ENCODE measurements at places on chromosomes 12 and 14.

- DNase-seq: no peak
Observed at GRCh38 chr12:132804426-132804861, 24.2 kb downstream of the GOLGA3 start.

DNA sequence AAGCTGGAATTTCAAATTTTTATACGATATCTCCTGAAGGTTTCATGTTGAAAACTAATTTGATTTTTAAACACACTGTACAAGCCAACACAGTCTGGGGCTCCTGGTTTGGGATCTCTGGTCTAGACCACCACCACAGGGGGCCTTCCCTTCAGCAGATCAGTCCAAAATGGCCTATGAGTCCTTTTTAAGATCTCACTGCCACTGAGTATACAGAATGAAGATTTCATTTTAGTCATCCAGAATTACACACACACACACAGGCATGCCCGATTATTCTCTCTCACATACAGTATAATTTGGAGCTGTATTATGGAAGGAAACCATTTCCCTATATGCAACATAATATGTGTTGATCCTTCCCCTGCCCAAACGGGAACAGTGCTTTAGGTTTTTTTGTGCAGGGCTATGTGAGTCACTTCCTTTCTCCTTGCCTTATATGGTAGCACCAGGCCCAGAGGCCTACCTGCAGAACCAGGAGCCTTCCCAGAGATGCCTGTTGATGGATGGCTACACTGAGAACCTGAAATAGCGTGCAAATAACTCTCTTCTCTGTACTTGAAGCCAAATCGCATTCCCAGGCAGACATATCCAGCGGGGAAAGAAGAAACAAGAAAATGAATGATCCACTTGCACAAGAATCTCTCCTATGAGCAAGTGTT lies 28.1 kb upstream of the WNK1 start:
- peak; percentile 71 for DNase-seq

GRCh38 chr12:1343422-1343821 lies 251.0 kb downstream of the FBXL14 start:
- no peak for DNase-seq

DNA sequence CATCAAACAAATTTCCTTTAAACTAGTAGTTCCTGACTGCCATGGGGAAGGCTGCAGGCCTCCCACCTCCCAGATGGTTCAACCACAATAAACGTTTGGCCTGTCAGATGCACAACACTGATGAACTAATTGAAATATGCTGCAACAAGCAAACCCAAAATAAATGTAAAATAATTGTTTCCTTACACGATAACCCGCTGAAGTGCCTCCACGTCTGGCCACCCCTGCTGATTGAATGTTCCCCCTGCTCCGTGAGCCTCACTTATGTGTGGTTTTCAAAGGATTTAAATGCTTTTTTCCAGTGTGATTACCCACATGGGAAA lies 8.4 kb downstream of the PITPNM2 start:
- no peak for DNase-seq

GRCh38 chr12:92255741-92256140 lies 110.1 kb upstream of the BTG1 start:
- no peak for DNase-seq

DNA sequence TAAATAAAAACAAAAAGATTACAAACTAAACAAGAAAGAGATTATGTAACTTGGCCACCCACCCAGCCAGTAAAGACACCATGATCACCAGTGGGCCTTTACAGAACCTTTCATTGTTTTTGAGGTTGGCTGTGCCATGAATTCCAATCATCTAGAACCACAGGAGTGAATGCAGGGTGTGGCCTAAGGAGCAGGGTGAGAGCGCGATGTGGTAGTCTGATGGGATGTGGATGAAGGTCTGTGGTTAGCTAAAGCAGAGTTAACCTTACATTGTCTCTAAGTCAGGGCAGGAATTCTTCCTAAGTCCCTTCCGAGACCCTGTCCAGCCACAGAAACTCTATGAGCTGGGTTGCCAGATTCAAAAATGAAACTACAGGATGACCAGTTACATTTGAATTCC lies 54.0 kb upstream of the CDKN3 start:
- no peak for DNase-seq

- peak; percentile 98 for DNase-seq
Observed at GRCh38 chr14:73344319-73344718, 107.0 kb downstream of the PAPLN start.

DNA sequence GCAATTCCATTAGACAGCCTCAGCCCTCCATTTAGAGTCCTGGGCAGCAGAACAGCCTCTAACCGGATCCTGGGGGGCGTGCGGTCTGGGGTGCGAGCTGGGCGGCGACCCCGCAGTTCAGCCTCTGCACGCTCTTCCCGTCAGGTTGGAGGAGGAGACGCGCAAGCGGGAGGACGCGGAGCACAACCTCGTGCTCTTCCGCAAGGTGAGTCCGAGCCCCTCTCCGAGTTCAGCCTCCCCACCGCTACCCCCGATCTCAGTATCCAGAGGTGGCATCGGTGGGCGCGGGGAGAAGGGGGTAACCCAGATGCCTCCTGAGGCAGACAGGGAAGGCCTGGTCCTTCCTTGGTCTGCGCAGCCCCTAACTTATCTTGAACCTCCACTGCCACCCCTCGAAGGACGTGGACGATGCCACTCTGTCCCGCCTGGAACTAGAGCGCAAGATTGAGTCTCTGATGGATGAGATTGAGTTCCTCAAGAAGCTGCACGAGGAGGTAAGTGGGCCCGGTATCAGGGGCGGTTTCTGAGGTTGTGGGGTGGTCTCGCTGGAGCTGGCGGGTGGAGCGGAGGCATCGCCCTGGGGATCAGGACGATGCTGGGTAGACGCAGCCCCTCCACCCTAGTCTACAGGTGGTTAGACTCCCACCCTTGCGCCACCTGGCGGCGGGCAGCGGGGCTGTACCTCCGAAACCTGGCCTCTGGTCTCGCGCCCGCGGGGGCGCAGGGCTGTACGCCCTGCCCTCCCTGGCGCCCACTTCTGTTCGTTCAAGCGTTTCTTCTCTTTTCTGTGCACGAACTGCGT lies 1.3 kb downstream of the PRPH start:
- DNase-seq: peak; percentile 68

DNA sequence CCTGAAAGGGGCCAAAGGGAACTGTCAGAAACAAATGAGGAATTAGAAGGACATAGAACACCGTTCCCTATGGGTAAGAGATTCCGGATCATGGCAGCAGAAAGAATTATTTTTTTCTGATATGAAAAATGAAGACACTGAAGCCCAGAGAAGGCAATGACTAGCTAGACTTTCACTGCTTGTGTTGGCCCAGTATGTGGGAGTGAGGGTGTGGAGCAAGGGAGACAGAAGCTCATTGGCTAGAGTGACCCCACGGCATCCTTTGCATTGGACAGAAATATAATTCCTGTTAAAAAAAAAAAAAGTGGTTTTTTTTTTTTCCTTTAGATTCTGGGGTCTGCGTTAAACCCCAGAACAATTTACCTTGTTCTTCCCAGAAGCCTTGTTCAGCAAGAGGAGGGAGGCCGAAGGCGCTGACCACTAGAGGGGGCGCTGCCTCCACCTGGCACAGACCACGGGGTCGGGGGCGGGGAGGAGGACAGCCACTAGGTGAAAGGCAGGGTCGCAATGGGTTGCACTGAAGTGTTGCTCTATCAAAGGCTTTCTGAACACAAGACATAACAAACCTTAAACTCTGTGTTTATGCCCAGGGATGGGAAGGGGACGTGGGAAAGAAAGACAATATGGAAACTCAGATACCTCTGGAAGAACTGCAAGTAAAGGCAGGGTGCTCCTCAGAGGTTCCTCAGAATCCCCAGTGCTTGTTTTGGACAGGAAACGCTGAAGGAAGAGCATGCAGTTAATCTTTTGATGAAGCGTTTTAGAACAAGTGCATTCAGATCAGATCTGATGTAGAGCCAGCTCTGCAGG lies 156.8 kb downstream of the KCNA5 start:
- DNase-seq: no peak

GRCh38 chr12:124618291-124618902 lies 51.0 kb upstream of the NCOR2 start:
- no peak for DNase-seq

DNA sequence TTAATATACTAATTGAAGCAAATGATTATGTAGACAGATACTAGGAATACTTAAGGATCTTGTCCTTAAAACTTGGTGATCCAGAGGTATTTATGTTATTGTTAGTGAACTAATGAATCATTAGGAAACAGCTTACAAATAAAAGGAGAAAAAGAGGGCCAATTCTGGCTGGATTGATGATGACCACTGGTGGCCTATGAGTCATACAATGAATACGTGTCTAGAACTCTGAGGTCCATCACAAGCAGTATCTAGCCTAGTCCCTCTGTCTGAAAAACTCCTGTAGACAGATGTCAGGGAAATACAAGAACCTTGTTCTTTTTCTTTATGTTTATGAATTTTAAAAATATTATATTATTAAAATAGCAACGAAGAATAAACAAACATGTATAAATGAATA lies 51.7 kb upstream of the RTL1 start:
- DNase-seq: no peak

- DNase-seq: no peak
Observed at GRCh38 chr12:124759841-124760503, 103.7 kb downstream of the SCARB1 start.

- DNase-seq: no peak
Observed at GRCh38 chr14:33376510-33376909, 437.8 kb downstream of the NPAS3 start.

DNA sequence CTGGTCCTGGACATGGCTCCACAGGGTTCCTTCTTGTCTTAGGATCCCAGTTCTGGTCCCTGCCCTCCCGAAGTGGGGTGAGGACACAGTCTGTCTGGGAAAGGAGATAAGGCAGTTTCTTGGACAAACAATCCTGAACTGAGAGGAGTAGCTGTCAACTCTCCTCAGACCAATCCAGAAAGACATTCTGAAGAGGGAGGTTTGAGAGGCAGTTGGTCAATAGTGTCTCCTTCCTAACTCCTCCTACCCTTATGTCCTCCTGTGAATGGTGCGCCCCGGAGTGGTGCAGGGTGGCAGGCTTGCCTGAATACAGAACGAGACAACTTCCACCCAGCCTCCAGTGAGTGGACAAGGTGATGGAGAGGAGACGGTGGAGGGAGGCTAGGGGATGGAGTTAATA lies 15.4 kb upstream of the ASIC1 start:
- DNase-seq: no peak

- DNase-seq: peak; percentile 63
Observed at GRCh38 chr14:23559010-23559925, 3.2 kb downstream of the THTPA start.

- DNase-seq: no peak
Observed at GRCh38 chr12:107657133-107657532, 28.5 kb upstream of the PWP1 start.

Data from NCI-H2171 treated with DMSO at 0.1 percent for 48 hours (cell line).